Adrenal gland (tissue), 19 donors: ENCODE measurements at places on chromosomes 4 and X.

DNA sequence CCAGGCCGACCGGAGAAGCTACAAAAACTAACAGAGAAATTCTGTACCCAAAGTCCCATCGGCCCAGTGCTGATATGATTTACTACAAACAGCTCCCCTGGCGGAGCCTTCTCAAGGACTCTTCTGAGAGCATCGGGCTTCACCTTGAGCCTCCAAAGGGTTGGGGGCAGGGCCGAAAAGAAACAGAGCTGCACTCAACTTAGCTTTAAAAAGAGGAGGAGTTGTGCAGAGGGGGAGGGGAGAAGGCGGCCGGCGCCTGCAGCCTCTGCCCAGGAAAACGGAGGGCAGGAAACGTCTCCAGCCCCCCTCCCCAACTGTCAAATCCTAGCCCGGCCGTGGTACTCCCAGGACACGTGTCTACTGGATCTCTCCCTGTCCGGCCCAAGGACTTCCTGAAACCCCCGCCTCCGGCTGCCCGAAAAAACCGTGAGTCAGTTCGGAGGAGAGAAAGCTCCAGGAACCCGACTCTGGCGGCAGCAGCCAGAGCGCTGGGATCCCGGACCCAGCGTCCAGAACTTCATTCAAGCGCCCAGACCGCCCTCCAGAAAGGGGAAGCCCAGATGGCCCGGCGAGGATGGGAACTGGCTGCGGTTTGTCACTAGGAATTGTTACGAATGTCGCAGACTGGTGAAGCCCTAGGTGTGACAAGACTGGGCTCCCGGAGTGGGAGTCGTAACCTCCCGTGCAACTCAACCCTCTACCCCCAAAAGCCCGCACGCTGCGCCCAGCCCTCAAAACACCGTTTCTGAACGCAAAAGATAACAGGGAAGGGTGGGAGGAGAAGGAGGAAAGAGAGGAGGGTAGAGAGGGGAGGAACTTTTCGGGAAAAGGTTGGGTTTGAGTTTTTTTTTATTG lies 973 bp downstream of the ADAMTS3 start:
- peak; percentile 87 for DNase-seq

DNA sequence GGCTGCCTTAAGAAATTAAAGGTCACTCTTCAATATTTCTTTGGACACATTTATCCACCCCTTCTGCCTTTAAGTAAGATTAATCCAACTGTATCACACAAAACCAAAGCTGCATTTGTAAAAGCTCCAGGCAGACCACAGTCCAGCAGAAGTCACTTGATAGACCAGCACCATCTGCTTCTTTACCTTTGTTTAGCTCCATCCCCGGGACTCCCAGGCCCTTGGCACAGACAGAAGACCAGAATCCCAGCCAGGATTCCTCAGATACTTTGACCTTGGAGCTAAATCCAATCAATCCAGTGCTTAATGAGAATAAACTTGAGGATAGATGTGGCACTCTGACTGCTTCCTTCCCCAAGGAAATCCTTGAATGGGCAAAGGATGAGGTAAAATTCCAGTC lies 333.1 kb upstream of the RASGEF1B start:
- no peak for DNase-seq

- peak; percentile 61 for DNase-seq
Measured at GRCh38 chrX:107715331-107716117, 60.1 kb downstream of the TSC22D3 start.

- no peak for DNase-seq
Measured at GRCh38 chr4:36164900-36165630, 79.2 kb downstream of the ARAP2 start.

DNA sequence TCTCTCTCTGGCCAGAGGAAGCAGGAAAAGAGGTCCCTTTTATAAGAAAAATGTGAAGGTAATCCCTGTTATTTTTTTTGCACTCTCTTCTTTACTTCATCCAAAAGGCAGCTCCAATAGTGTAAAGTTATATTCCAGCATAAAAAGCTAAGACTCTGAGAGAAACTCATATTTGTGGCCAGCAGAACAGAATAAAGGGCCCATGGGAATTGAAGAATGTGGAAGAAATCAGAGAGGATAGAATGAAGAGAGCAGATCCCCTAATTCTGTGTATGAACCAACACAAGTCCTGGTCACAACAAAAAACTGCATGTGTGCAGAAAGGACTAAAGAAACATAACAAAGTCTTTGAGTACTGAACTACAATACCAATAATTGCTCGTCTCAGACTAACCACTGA lies 22.3 kb downstream of the RPS6KA6 start:
- no peak for DNase-seq

DNA sequence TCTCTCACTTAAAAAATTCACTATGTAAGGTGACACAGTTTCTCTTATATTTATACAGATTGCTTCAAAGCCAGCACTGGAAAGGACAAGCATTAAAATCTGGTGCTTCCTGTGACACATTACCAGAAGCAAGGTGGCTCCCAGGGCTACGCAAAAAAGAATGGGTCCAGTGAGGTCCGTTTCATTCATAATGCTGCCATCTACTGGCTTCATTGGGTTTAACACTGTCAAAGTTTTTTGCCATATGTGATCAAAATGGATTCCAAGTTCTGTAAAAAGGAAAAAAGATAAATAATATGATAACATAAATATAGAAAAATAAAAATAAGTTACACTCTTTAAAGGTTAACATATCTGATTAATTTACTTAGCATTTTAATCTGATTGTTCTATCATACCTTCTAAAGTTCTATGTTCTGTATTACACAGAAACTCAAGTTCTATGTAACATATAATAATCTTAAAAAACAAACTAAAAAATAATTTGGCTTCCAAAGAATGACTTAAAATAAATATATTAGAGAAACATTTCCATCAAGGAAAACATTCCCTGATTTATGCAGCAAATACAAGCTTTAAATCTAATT lies 22.1 kb downstream of the YIPF7 start:
- peak; percentile 29 for DNase-seq

GRCh38 chrX:68699960-68700746 lies 52.7 kb downstream of the STARD8 start:
- no peak for DNase-seq

DNA sequence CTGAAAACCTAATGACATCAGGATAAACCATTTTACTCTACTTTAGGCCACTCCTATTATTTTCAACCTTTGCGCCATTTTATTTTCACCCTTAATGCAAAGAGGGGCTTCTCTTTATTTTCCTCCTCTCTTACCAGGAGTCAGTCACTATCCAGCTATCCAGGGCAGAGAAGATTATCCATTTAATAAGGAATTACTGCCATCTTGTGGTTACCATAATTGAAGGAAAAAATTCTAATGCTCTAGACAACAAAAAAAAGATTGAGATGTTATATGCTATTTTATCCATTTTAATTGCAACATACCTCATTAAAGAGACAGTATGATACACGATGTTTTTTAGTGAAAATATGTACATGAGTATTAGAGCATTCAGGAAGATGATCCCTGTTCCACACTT lies 514.5 kb upstream of the FAM241A start:
- no peak for DNase-seq

DNA sequence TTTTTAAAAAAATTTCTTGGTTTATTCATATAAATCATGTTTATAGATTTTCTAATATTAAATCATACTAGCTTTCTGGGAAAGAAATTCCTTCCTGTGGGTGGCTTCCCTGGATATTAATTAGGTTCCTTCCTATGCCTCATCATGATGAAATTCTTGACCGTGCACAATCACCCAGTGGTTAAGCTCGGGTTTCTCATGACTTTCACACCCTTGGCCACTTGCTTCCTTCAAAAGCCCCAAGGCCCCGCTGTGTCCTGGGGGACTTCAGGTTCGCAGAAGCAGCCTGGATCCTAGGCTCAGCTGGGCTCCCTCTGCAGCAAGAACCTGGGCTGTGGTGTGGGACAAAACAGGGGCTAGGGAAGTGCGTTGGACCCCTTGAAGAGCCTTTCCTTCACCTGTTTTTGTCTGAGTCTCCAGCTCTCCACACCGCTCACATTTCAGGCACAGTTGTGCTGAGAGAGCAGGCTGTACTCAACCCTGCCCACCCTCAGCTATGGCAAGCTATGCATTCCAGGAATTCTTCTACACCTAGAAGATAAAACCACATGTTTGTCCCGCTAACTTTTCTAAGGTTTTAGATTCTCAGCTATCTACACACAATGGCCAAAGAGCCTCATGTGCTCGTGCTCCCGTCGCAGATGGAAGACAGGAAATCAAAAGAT lies 48.9 kb upstream of the TMSB15B start:
- DNase-seq: no peak

- DNase-seq: peak; percentile 48
Measured at GRCh38 chr4:726235-726787, 20.7 kb downstream of the PCGF3 start.

DNA sequence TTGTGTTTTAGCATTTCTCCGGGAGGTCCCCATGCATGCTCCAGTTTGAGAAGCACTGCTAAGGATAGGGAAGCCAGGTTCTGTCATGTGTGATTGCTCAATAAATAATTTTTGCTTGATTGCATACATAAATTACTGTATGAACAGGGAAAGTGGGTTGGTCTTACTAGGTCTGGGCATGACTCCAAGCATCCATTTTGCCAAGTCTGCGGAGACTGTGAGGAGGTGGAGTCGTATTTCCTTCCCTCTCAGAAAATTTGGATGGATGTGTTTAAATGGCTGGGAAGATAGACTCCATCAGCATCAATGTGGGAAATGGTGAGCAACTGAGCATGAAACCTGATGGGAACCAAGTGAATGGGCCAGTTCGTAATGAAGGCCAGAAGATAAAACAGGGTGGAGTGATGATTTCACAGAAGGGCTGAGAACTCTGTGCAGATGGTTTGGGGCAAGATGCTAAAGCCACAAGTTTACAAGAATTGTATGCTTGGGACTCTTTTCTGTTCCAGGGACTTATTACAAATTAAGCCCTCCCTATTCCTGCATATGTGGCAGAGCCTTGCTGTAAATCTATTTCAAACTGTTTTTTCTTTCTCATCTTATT lies 84.1 kb downstream of the NHS start:
- DNase-seq: peak; percentile 37

- DNase-seq: no peak
Measured at GRCh38 chrX:387729-388128, 1.0 kb upstream of the PPP2R3B start.

DNA sequence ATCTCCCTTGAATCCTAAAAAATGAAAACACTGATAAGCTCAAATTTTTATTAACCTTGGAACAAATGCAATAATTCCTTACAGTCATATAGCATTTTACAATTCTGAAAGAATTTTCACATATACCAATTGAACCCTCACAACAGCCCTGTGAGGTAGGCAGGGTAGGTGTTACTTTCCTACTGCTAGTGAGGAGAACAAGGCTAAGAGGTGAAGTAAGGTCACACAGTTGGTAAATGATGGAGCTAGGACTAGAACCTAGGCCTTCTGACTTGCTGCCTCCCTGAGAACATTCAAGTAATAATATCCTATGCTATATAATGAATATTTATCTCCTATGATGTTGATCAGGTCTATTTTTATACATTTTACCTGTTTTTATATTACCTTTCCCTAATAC lies 9.7 kb downstream of the TAF9B start:
- no peak for DNase-seq

- DNase-seq: peak; percentile 17
Measured at GRCh38 chrX:24846550-24847150, 152.9 kb downstream of the POLA1 start.

DNA sequence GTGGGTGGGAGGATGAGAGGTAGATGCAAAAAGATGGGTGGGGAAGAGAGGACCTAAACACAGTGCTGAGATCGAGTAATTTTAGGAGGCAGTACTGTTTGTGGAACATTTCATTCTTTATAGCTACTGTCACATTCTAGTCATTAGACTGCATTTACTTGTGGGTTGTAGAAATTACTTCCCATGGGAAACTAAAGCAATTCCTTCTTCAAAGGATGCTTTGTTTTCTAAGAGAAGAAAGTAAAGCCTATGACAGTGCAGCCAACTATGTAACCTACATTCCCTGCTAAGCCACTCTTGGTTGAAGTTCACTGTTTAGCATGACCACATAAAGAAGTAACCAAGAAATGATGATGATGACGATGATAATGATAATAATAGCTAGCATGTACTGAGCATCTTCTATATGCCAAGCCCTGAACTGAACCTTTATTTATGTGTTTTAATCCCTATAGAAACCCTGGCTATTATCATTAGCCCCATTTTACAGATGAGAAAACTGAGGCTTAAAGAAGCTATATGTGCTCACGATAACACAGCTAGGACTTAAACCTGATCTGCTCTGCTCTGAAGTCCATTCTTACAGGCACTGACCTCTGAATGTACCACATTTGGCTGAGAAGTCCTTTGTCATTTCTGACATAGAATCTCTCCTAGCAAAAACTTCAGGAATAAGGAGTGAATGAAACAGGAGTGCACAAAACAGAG lies 114.5 kb upstream of the KIT start:
- no peak for DNase-seq

DNA sequence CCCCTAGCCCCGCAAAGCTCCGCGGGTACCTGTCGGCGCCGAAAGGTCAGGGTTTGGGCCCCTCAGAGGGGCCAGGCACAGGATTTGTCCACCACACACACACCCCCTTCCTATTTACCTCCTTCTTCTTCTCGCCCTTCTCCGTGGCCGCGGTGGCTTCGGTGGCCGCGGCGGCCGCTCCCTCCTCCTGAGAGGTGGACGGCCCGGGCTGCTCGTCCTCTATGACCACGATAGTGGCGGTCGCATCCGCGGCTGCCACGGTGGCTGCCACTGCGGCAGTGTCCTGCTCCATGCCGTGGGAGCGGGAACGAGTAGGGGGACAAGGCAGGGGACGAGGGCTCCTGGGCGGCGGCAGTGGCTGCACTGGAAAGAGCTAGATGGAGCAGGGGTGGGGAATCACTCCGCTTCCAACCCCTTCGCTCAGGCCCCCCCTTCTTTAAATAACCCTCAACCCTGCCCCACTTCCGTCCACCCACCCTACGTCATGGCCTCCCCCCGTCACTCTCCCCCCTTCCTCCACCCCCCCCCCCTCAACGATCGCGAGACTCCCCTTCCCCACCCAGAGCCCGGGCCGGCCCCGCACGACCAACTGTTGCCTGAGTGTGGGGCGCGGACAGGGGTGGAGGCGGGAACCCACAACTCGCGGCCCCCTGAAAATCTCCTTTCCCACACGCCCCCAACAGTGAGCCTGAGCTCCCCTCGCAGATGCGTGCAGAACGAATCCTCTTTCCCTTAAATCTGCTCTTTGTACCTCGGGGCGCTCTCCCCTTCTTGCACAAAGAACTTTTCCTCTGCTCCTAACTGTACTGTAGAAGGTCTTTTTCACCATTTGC lies at the start of gene SMARCA1:
Gene SMARCA1, minus strand, starts transcription at position 412 of the 833 bp plus-strand sequence. Its CDS starts 120 bp downstream, at position 292.
- peak; percentile 71 for DNase-seq

GRCh38 chr4:189845145-189845846 lies 95.4 kb upstream of the FRG1 start:
- DNase-seq: no peak

GRCh38 chr4:74724979-74725378 lies 69.3 kb downstream of the BTC start:
- DNase-seq: no peak

- DNase-seq: no peak
Measured at GRCh38 chr4:155657169-155657568, 9.5 kb upstream of the GUCY1A1 start.
